Tibial nerve (tissue), 4 donors: ENCODE measurements at places on chromosomes 12 and 14. TPM values are rescaled to one million over a fixed set of nuclear protein-coding genes. Genes with fewer than 3 reads are reported as not detected.

Gene ISM2
- 0.44 TPM for total RNA-seq

Gene TBX5
- total RNA-seq = not detected

DNA sequence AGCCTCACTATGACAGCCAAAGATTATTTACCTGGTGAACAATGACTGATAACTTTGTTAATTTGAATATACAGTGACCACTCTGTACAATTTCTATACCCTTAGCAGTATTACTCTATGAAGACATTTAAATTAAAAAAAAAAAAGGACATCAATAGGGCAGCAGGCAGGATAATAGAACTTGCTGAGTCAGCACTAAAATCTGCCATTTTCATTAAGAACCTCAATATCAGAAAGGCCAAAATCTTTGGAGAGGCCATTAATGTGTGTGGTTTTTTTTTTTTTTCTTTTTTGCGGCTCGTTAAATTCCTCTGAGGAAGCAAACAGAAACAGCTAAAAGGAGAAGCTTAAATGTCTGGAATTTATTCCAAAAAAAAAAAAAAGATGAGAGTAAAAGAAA is 73.7 kb downstream of the FOXN3 start:
- no peak for DNase-seq

- no peak for DNase-seq
Observed at GRCh38 chr12:132477703-132478432, 12.1 kb upstream of the FBRSL1 start.

DNA sequence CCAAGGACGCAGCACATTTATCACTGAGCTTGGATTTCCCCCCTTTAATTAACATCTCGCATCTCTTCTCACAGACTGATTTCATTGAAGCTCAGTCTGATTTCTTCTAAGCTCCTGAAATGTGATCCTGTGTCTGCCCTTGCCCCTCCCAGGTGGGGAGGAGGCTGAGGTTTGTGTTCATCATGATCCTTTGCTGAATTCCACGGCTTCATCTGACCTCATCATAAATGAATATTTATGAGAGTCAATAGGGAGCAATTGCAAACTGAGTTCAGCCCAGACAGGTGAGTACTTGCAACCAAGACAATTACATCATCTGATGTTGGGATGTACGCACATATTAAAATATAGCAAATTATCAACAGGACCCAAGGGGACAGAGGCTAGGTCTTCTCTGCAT is 72.4 kb downstream of the MAP1LC3B2 start:
- no peak for DNase-seq

DNA sequence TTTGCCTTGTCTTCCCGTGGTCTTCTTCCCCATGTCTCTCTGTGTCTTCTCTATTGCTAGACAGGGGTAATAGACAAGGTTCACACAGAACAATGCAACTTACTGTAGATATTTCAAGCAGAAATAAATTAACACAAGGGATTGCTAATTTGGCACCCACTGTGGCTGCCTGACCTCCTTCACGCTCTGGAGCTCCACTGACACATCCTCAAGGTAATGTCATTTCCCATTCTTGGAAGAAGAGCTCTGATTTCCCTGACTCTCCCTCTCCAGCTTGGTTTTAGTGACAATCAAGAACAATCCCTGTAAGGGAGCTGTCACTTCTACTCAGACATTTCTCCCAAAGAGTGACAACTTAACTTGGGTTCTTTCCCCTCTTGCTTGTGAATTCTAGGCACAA is 105.4 kb upstream of the NAP1L1 start:
- no peak for DNase-seq

DNA sequence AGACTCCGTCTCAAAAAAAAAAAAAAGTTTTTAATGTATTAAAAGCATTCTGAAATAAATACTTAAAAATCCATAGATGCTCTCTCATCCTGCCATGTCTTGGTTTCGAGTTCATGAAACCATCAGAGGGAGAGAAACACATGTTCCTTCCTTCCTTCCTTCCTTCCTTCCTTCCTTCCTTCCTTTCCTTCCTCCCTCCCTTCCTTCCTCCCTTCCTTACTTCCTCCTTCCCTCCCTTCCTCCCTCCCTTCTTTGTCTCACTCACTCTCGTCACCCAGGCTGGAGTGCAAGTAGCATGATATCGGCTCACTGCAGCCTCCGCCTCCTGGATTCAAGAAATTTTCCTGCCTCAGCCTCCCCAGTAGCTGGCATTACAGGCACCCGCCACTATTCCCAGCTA is 60.4 kb upstream of the DUSP6 start:
- DNase-seq = no peak
